Neural progenitor cell (in vitro differentiated cells): ENCODE measurements at places on chromosomes 3 and 15. TPM values are rescaled to one million over a fixed set of nuclear protein-coding genes. Genes with fewer than 3 reads are reported as not detected.

LPP gene
- 18.9 and 27.4 TPM in 2 replicates for total RNA-seq

RASGRP1 gene
- 2.5 and 3.8 TPM in 2 replicates for total RNA-seq

GASK1A gene
- 3.9 and 10.3 TPM in 2 replicates for total RNA-seq

TMCO5A gene
- total RNA-seq = not detected in 2 replicates

- no peak overlapping the region for H3K27ac ChIP-seq
- H3K4me1 ChIP-seq = peaks cover 24% of the 10 kb centered on the region
- no peaks in the 10 kb centered on the region for H3K36me3 ChIP-seq
Observed at GRCh38 chr15:90836296-90836871, 32.0 kb upstream of the FURIN start.

- no peak for DNase-seq
- no peak overlapping the region for H3K27ac ChIP-seq
- H3K27me3 ChIP-seq = no peaks in the 10 kb centered on the region
- no peaks in the 10 kb centered on the region for H3K36me3 ChIP-seq
Observed at GRCh38 chr3:116464276-116464798, 19.1 kb upstream of the LSAMP start.

DNA sequence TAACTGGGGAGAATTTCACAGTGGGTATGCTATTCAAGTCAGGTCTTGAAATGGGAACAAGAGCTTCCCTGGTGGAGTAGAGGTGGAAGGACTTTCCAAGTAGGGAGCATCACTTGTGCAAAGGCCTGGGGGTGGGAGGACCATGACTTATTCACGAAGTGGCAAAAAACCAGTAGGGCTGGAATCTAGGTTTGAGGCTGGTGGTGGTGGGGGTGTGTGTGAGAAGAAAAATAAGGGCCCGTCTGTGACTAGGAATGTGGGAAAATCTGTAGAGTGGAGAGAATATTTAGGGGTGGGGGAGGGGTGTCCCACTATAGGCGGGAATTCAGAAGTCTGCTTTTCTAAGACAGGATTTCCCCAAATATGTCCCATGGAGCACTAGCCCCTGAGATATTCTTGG is 271.9 kb upstream of the TBL1XR1 start:
- DNase-seq = no peak
- H3K4me3 ChIP-seq = no peak overlapping the region
- no peak overlapping the region for H3K27ac ChIP-seq

- H3K27ac ChIP-seq = no peak overlapping the region
- no peaks in the 10 kb centered on the region for H3K36me3 ChIP-seq
- no peaks in the 10 kb centered on the region for H3K27me3 ChIP-seq
- no peak for DNase-seq
- H3K4me3 ChIP-seq = no peak overlapping the region
Observed at GRCh38 chr15:63663906-63664305, 66.7 kb downstream of the FBXL22 start.
